ENCODE measurements at places on chromosomes 4 and X.

GRCh38 chrX:149433051-149433450 lies 72.1 kb downstream of the IDS start:
- no peak for DNase-seq

DNA sequence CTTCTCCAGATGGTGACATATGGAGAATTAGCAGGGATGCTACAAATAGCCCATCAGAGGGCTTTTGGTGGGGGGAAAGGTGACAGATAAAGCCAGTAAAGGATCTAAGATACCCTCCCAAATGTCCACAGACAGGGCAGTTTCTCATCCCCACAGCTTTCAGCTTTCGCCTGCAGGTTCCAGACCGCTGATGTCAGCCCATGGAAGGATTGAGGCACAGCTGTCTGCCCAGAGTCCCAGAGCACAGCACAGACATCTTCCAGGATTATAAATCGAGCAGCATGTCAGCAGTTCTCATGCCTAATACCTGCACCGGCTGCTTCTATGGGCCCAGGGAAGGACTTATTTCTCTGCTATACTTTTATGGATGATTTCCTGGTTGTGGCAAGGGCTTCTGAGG lies 96.7 kb upstream of the MXRA5 start:
- no peak for DNase-seq

DNA sequence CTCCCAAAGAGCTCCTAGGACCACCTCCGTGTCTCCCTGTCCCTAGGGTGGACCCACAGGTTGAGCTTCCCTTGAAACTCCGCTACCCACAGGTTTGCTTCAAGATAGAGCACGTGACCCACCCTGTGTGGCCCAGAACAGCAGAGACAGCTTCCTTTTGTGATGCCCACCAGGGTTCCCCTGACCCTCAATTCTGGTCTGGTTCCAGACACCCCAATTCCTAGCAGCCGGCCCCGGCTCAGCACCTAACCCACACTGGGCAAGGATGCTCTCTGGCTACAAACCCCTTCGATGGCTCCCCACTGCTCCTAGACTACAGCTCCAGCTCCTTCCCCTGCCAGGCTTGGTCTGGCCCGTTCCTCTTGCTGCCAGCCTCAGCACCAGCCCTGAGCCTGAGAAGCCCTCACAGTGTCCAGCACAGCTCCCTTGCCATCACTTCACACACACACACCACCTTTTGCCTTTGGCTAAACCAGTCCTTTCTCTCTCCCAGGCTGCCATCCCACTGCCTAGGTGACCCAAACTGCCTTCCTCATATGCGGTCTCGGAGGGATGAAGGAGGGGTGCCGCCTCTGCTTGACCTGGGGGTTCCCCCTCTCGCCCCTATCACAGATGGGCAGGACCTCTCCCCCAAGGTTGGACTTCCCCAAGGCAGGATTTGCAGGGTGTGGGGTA lies 6.2 kb downstream of the PNCK start:
- no peak for DNase-seq

- no peak for DNase-seq
Measured at GRCh38 chr4:186205156-186205555, 13.8 kb downstream of the CYP4V2 start.

- DNase-seq = no peak
Measured at GRCh38 chrX:123846577-123847038, 13.2 kb upstream of the XIAP start.

DNA sequence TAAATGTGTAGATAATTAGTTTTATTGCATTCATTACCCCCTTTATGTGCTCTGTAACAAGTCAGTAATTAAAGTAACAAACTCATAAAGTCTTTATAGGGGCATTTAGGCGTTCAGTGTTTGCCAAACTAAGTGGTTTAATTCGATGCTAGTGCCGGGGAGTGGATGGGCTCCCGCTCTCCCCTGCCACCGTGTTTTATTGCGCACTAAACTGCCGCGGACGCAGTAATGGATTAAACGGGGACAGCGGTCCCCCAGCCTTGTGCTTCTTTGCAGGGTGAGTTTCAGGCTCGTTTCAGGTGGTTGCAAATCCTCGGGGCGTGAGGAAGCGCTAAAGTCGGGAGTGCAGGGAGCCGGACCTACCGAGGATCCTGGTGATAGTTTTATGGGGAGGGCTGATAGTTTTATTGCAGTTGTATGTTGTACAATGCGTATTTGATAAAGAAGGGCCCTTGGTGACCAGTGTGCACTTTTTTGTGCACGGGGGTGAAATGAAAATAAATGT lies 1.6 kb upstream of the PHOX2B start:
- DNase-seq = no peak

DNA sequence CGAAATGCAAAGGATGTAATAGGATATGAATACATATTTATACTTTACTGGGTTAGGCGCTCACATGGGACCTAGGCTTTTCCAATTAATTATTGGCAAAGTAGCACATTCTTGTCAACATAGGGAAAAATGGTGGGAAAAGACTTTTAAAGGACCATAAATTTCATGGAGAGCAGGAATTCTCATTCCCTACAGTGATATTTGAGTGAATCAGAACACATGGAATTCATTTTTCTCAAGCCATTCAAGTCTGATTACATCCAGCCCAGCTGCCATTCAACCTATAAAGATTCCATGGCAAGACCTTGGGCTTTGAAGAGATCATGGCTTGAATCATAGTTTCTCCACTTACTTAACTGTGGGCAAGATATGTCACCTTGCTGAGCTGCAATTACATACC lies 150.4 kb downstream of the SOWAHB start:
- DNase-seq = peak; percentile 92

- no peak for DNase-seq
Measured at GRCh38 chrX:19034025-19034424, 50.1 kb upstream of the PHKA2 start.

DNA sequence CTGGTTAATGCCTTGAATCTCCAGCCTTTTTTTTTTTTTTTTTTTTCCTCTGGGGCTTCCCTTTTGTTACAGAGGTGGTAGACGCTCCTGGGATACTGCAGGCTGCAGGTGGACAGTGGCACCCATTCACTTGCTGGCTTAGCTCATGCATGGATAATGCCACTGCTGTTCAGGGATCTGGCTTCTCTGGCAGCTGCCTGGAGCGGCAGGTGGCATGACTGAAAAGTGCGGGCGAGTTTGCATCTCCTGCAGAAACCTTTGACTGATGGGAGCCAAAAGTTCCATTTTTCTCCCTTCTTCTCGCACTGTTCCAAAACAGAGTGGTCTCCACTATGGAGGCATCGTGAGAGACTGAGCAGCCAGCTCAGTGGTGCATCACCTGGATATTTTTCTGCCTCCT lies 5.9 kb upstream of the STIM2 start:
- DNase-seq = no peak
